ENCODE measurements at places on chromosomes 2 and 18.

DNA sequence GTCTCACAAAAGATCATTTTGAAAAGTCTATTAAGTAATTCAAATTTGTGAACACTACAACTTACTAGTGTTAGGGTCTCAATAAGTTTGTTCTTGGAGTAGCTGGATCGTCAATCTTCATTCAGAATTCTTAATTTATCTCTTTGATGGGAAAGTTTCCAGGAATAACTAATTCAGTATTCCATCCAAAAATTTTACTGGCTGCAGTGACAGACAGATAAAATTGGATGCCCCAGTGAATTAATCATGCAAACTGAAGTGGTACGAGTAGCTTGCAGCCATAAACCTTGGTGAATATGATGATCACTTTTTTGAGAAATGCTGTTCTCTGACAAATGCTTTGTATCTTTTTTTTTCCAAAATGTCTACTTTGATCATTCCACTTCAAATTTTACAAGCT is 112.8 kb downstream of the LYPD6 start:
- DNase-seq = no peak

DNA sequence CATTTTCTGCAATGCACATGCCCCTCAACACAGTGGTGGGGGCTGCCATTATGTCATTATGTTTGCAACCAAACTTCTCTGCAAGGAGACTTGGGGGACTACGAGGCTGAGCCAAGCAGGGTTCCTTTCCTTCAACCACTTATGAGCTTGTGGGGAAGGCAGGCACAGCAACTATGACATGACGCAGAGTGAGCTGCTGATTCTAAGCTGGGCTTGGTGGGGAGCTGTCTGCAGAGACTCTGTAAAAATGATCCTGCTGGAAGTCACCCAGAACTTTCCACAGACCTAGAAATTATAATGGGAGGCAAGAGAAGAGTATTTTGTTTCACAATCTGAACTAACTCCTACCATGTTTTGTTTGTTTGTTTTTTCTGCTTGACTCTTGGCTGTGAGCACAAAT is 55.6 kb downstream of the INPP5D start:
- no peak for DNase-seq

DNA sequence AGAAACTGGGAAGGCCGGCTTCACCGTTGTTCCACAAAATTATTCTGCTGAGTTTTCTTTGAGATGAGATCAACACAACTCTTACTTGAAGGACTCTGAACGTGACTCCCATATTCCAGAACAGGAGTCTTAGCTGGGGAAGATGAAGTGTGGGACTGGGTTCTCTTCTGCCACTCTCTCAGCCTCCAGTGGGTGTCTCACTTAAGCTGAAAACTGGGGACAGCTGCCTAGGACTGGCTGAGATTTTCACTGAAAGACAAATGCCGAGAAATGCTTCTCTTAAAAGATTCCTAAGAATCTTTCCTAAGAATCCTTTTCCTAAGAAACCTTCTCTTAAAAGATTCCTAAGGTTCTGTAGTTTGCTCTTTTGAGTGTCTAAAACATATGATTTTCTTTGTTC is 156.6 kb upstream of the LHCGR start:
- DNase-seq = no peak

DNA sequence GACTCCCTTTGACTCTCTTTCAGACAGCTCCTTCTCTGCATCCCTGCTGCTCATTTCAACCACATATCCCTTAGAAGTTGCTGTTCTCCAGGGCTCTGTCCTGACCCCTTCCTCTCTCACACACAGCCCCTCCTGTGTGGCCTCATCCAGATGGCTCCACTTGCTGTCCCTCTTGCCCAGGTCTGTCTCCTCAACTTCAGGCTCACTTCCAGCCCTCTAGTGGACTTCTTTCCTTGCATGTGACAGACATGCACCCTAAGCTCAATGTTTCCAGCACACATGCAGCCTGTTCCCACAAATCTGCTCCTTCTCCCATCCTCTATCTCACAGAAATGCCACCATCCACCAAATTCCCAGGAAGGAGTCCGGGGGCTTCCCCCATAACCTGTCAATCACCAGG is 9.0 kb upstream of the MRPL19 start:
- no peak for DNase-seq

DNA sequence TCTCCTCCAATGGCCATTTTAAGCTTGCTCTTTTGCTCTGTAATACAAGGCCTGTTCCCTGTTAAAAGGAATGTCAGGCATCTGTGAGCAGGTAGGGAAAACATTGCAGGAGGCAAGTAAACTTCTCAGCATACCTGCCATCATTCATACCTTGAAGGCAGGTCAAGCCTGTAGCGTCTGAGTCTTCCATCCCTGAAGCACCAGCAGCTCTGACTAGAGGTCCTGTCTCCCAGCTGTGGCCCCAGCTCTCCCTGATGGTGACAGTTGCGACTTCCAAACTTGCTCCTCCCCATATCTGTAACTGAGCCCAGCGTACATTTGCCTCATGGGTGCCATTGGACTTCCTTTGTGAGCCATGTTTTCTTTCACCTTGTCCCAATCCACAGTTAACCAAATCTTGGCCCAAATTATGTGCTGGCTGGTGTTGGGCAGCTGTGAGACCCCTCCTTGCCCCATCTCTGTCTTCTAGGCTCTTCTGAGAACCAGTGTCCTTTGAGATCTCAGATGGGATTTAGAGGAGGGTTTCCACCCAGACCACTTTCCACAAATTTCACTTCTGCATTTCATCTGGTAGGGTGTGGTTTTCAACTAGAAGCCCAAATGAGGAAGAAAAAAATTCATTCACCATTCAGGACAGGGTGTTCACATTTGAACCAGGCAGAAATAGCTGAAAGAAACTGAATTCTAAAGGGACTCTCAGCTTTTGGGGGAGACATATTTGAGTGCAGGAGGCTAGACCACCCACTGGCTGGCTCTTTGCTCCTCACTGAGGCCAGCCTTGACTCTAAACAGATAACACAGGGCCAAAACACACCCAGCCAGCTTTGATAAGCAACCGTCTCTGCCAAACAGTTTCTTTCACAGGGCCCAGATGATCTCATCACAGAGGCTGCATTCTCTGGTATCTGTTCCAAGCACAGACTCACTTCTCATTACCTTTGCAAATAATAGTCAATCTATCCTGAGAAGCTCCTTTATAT is 66.4 kb upstream of the MSH2 start:
- DNase-seq = peak; percentile 61

DNA sequence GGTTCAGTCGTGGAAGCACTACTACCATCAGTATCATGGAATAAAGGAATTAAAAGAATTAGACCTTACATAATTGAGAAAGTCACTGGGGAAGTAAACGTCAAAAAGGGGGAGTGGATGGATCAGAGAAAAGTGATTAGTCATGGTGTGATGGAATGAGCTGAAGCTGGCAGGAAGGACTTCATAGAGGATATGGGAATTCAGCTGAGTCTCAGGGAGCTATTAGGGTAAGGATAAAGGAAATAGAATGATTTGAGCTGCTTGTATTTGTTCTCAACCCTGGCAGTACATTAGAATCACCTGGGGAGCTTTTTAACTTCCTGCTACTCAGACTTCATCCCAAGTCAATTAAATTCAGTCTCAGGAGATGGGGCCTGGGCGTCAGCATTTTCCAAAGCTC is 53.4 kb upstream of the SETBP1 start:
- no peak for DNase-seq

DNA sequence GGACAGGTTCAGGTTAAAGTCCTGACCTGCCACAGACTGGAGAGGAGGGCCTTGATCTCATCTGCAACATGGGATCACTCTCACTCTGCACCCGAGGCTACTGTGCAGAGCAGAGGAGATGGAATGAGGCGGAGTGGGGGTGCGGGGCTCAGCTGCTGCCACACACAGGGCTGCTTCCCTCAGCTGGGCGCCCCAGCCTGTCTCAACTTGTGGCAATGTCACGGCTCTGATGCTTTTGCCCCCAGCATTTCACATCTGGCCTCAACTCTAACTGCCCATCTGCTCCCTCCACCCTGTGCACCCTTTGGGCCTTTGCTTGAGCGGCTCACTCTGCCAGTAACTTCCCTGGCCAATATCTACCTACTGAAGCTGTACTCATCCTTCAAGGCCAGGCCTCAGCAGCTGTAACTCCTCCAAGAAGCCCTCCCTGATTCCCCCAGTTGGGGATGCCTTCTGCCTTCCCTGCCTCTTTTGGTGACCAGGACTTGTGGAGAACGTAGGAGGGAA is 70.3 kb downstream of the POLR1A start:
- DNase-seq = no peak

DNA sequence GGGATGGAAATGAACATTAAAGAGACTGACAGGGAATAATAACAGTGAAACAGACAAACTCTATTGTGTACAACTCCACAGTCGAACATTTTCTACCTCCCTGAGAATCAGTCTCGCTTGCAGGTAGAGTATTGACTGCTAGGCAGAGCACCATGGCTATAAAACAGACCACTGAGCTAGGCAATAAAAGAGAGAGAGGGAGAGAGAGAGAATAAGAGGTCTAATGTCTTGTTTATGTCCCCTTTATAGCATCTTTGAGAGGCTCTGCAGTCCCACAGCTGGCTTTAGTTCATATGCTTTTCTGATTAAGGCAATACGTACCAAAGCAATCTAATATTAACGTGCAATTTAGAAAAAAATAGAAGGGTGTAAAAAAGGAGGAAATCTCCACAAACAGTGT is 652.6 kb downstream of the NRXN1 start:
- DNase-seq = no peak

- no peak for DNase-seq
Measured at GRCh38 chr18:68733707-68734106, 18.8 kb upstream of the TMX3 start.
